Smooth muscle cell of the pulmonary artery (primary cell): ENCODE measurements at places on chromosomes 5 and 9. TPM values are rescaled to one million over a fixed set of nuclear protein-coding genes. Genes with fewer than 3 reads are reported as not detected.

The GPR21 gene
- total RNA-seq = 2.2 and 3.1 TPM in 2 replicates

The CER1 gene
- total RNA-seq = not detected in 2 replicates

The TESK1 gene
- 11.5 and 16.1 TPM in 2 replicates for total RNA-seq

The IFNA13 gene
- not detected in 2 replicates for total RNA-seq

The GRIN1 gene
- total RNA-seq = 0.10 TPM in 1 of 2 replicates, not detected in the other
